ENCODE measurements at places on chromosomes 11 and 22.

DNA sequence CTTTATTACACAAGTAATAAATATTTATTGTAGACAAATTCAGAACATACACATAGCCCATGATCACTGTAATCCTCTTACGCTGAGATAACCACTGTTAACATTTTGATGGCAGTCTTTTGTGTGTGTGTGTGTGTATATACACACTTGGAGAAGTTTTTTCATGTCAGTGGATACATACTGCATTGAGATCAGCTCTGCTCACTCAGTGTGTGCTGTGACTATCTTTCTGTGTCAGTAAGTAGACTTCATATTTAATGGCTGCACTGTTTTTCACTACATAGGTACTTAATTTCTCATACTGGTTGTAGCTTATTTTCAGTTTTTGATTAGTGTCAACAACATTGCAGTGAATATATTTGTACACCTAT, 82.9 kb downstream of the FAM83F start:
- DNase-seq: no peak

- DNase-seq: no peak
Observed at GRCh38 chr11:12133547-12134235, 23.3 kb downstream of the MICAL2 start.

- no peak for DNase-seq
Observed at GRCh38 chr11:134763030-134763388, 351.0 kb upstream of the B3GAT1 start.

DNA sequence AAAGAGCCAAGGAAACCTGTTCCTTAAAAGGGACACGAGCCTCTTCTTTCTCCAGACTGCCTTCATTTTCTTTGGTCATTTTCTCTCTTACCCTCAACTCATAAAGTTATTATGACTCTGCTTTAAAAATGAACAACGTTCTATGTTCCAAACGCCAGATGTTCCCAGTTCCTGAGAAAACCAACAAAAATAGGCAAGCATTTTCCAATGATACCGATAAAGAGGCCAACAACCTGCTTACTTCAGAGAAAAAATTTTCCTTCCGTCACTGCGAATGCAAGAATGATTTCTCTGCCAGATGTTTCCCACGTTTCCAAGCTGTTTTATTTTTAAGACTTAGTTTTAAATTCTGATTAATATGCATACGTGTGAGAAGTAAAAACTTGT, 315 bp upstream of the TRPC6 start:
- no peak for DNase-seq

DNA sequence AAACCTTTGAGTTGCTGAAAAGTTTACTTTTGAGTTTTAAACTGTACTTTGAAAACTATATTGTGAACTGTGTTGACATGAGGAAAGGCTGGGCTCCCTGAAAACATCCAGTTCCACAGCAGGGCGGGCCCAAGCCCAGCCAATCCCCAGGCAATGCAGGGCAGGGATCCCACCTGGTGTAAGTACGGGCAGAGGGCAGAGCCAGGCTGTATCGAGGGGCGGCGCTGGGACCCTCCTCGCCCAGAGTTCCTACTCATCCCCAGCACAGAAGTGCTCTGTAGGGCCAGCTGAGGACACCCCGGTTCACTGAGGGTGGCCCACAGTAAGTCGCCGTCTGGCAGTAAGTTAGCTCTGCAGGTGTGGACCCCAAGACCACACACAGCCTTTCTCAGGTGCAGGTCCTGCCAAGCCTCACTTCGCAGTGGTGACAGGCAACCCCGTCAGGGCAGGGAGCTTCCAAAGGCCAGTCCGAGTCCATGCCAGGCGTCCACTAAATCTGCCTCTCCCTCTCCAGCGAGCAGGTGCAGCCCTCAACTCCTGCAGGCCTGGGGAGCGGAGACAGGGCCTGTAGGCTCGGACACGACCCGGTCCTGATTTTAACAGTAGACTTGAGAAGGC, 6.3 kb downstream of the RASSF7 start:
- DNase-seq: no peak

GRCh38 chr22:44426981-44427380, 71.1 kb downstream of the RTL6 start:
- DNase-seq: no peak

- no peak for DNase-seq
Observed at GRCh38 chr22:42933485-42934091, 76.5 kb upstream of the ARFGAP3 start.

- DNase-seq: peak; percentile 31
Observed at GRCh38 chr11:46489656-46490560, 98.3 kb upstream of the CHRM4 start.

DNA sequence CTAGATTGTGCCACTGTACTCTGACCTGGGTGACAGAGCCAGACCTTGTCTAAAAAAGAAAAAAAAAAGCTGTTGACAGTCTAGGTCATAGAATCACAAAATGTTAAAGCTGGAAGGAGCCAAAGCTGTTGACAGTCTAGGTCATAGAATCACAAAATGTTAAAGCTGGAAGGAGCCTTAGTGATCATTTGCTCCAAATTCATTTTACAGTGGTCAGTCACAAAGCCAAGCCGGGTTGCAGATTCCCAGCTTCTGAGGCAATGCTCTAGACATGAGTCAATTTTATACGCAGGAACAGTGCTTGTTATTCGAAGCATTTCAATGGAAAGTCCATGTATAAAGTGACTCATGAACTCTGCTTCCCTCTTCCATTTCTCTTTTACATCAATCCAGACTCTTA, 47.4 kb downstream of the SYT13 start:
- no peak for DNase-seq

DNA sequence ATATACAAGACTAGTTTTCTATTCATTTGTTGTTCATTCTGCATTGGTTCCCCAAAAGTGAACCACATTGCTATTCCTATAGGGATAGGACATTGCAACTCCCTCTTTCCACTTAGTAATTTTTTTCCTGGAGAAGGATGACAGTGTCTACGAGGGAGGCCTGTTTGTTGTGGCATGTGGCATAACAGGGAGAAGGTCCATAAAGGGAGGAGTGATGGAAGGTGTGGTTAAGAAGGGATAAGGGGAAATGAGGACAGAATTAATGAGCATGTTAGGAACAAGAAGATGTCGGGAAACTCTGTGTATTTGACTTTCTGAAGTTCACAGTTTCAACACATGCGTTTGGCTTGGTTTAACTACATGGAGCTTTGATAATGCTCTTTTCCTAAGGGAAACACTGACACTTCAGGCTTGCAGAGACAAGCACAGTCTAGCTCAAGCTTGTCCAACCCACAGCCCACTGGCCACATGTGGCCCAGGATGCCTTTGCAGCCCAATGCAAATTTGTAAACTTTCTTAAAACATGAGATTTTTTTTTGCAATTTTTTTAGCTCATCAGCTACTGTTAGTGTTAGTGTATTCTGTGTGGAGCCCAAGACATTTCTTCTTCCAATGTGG, 149.7 kb downstream of the TRPC6 start:
- DNase-seq: no peak

GRCh38 chr11:60910711-60911380, 3.1 kb upstream of the TMEM109 start:
- no peak for DNase-seq

DNA sequence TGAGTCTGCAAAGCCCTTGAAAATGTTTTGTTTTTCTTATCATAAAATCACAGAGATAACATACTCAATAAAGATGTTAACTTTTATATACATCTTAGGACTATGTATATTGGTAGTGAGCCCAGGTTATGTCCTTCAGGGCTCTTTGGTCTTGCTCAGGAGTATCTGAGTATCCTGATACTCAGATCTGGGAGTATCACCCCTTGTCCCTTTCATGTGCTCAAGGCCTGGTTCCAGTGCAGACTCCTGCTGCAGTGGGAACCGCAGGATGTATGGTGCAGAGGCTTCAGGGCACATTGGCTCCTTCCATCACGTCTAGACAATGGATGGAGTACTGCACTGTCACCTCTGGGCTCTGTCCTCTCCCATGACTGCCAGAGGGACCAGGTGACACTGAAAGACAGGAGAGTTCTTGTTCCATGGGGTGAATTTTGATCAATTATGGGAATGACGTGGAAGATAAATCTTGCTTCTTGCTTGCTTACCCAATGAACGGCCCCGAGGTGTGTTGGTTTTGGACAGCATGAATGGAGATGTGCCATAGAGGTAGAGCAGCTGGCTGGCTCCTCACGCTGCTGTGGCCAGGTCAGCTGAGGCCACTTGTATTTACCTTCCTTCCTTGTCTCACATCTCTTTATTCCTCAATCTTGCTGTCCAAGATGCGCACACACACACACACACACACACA, 215.5 kb downstream of the ARHGAP42 start:
- no peak for DNase-seq
